ENCODE measurements at places on chromosomes 1 and 21.

DNA sequence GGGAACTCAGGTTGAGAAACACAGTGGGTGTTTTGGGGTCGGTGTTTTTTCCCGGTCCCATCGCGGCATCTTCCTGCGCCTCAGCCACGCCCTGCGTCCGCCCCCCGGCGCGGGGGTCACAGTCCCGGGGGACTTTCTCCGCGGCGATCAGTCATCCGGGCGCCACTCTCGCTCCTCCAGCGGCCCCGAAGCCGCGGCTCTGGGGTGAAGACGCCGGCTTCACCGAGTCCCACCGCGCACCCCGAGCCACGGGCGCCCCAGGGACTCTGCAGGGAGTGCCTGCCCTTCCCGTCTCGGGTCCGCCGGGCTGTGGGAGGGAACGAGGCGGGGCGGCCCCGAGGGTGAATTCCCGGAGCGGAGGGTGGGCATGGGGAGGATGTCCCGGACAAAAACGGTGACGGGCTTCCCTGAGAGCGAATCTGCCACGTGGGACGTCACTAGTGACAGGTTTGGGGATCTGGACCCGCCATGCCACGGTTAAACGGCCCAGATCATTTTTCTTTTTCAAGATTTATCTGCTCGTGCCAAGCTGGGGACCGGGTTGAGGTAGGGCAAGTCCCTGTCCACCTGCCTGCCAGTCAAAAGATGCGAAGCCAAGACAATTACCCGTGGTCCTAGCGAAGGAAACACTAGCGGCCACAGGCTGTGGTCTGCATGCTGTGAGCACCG, 717 bp upstream of the BATF3 start:
- DNase-seq = no peak

GRCh38 chr1:191582169-191582568, 576.1 kb upstream of the RGS18 start:
- no peak for DNase-seq

DNA sequence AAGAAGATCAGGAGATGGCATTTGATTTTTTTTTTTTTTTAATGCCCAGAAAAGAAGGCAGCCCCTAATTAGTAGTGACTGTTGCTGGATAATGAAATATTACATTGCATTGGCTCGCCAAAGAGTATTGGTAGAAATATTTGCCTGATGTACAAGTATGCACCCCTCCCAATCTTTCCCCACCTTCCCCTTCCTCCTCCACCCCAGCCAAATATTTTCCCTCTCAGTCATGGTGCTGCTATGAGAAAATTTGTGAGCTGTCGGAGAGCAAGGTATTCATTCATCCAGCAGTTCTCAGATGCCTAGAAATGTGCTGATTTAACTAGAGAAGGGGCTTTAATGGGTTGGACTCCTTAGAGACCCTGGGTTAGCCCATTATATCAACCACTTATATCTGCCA, 50.5 kb upstream of the IKBKE start:
- no peak for DNase-seq

DNA sequence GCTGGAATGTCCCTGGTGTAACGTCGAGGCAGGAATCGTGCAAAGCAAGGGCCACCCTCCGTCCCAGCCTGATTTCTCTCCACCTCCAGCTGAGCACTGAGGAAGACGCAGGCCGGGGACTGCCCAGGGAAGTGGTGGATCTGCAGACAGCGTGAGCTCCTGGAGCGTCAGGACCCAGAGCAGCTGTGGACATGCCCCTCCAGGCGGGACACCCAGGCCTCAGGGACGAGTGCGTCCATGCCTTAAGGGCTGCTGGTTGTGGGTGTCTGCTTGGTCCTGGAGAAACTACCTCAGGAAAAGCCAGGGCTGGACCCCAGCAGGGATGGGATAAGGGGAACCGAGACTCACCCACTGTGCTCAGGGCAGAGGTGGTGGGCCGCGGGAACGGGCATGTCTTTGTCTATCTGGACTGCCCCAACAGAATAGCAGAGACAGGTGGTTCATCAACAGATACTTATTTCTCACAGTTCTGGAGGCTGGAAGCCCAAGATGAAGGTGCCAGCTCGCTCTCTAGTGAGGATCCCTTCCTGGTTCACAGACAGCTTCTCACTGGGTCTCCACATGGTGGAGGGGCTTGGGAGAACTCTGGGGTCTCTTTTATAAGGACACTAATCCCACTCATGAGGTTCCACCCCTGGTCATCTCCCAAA, 5.8 kb upstream of the MMEL1 start:
- DNase-seq = no peak

DNA sequence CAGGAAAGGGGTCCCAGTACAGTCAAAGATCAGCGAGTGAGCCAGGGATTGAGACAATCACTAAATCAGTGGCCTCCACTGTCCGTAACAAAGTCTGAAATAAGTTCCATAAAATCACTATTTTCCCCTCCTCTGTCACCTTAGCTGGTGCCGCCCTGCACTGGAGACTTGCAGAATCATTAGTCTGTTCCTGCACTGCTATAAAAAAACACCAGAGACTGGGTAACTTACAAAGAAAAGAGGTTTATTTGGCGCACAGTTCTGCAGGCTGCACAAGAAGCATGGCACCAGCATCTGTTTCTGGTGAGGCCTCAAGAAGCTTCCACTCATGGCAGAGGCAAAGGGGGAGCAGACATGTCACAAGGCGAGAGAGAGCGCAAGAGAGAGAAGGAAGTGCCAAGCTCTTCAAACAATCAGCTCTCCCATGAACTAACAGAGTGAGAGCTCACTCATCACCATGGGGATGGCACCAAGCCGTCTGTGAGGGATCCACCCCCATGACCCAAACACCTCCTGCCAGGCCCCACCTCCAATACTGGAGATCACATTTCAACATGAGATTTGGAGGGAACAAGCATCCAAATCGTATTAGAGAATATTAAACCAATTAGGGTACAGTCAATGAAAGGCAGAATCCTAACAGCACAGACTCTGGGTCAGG, 129.8 kb upstream of the TIAM1 start:
- no peak for DNase-seq

DNA sequence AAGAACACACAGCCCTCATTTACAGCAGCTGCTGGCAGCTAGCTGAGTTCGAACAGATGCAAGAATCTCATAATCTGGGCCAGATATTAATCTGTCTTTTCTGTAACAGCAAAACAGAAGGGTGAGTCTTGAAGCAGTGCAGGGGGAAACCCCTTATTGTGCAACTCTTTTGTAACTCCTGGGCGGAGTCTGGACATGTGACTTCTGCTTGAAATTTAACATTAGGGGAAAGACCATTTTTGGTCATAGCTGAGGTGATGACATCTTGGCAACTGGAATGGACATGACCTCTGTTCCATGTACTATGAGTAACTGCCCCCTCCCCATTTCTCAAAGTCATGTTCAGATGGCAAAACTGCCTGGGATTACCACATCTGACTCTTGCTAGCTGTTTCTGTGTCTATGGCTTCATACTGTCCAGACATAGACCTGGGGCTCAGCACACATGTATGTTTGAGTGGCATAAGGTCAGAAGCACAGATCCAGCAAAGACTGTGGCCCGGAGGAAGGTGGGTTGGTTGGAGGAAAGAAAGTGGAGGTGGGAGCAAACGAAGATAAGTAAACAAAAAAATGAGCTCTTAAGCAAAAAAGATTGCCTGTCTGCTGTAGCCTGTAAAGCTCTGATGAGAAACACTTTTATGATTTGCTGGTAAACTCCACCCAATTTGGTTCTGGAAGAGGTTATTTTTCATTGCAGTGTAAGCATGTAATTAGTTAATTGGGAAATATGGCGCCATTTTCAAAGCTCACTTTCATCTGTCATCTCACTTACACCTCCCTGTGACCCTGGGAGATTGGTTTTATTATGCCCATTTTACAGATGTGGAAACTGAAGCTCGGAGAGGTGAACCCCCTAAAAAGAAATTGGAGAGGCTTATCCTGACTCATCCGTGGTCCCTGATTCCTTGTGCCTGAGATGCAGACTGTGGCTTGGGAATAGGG, 26.1 kb downstream of the ETS2 start:
- peak; percentile 4 for DNase-seq

DNA sequence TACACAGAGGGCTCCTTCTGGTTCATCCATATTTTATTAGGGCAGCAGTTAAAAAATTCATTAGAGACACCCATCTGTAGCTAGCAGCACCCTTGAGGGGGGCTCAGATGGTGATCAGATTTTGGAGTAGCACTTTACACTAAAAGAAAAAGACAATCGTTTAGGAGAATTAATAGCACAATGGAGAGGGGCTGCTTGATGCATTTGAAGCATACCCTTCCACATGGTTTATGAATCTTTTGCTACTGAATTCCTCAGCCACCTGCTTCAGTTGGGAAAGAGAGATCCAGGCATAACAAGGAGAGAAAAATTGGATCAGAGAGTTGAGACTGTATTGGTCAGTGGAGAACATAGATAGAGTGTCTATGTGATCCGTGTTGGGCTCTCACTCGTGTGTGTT, 54.4 kb downstream of the DISC1 start:
- DNase-seq = no peak

- DNase-seq = no peak
These were observed 11.8 kb downstream of the PCSK9 start for GRCh38 chr1:55051169-55051568.

- no peak for DNase-seq
These were observed 1.5 kb upstream of the SPATC1L start for GRCh38 chr21:46185716-46186115.

DNA sequence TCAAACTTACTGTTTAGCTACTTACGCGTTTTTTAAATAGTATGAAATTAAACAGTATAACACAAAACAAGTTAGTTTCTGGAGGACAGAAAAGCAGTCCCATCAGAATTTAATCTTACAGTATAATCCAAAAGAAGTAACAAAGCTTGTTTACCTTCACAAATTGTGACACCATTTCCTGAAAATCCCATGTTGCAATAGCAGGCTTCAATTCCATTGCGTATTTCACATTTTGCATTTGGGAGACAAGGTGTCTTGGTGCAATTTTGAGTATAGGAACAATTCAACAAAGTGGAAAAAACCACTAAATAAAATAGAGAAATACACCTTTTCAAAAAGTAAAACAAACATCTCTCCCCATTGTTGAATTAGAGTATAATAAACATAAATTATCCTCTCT, 1.6 kb downstream of the ADGRL4 start:
- DNase-seq = no peak

- no peak for DNase-seq
These were observed 50.8 kb downstream of the NUF2 start for GRCh38 chr1:163372576-163372975.

DNA sequence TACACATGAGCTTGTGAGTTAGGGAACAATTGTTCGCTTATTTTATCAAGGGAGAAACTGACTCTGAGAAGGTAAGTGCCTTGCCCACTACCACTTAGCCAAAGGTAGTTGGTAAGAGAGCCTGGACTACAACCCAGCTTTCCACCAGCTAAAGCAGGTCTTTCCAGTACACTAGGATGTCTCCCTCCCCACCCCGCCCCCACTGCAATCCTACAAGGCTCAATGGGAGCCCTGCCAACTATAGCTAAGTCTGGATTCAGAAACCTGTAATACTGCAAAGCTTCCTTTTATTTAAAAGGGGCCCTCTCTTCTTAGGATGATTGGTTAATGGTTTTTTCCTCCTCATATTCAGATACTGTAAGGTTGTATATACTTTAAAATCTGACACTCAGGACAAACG, 102.0 kb upstream of the C8B start:
- DNase-seq = no peak

GRCh38 chr1:5526822-5527551, 465.2 kb downstream of the NPHP4 start:
- no peak for DNase-seq

DNA sequence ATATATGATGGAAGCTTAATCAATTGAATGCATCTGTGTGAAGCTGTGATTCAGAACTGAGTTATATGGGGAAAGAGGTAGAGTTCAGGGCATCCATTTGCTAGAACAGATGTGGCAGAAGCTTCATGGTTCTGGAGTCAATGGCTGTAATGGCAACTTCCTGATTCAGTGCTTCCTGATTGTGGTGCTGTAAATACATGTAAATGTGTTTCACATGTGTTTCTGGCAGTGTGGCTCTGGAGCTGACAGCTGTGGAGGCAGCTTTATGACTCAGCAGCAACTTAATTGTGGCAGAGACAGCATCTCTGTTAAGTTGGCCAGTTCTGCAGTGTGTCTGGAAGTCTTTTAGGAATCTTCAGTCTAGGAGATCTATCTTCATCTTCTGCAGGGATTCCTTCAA, 226.6 kb upstream of the ZRANB2 start:
- no peak for DNase-seq

GRCh38 chr1:14820295-14821085, 222.0 kb downstream of the KAZN start:
- no peak for DNase-seq

GRCh38 chr1:84090447-84091245, 53.4 kb upstream of the PRKACB start:
- no peak for DNase-seq

GRCh38 chr1:233361876-233362275, 34.4 kb downstream of the MAP3K21 start:
- DNase-seq = no peak

GRCh38 chr21:15732290-15732995, 2.7 kb downstream of the USP25 start:
- DNase-seq = peak; percentile 5

DNA sequence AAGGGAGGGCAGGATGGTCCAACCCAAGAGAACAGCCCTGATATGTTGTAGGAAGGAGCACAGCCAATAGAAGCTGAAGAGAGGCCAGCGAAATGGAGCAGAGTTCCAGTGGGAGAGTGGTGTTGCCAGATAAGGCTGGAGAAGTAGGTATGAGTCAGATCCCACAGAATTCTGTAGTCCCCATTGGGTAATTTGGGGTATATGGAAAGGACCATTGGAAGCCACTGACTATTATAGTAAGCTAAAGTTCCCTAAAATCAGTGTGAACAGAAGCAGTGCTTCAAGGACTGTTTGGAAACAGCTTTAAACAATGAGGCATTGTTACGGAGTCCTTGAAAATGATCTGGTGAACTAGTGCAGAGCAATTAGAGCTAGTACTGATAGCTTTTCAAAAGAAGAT, 63.0 kb downstream of the DISP1 start:
- DNase-seq = no peak

DNA sequence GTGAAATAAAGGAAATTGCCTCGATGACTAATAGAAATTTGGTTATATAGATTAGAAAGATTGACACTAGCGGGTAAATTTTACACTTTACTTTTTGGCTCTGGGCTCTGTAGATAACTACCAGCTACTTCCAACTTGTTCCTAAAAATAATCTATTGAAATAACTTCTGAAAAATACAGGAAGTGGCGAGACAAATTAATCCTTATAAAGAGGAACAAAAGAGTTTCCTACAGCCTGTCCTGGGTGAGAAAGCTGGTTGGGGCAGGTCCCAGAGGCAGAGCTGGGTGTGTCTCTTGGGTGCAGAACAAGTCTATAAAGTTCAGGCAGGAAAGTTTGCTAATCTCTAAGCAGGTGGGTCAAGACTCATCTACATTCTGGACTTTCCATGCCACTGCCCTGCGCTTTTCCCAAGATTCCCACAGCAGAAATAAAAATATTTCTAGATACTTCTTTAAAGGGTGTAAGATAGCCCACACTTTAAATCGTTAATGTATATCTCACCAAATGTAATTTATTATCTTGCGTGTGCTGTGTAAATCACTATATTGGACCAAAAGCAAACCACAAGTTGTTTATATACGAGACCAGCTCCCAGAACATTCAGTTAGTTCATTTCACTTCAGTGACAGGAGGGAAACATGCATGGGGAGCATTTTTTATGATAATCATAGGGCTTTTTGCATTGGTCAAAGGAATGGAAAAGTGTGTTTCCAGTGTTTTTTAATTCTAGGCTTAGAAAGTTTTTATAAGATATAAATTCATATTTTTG, 70.1 kb upstream of the NRIP1 start:
- DNase-seq = no peak

- DNase-seq = no peak
These were observed 48.3 kb upstream of the LBR start for GRCh38 chr1:225476100-225476511.

- DNase-seq = no peak
These were observed 362.7 kb downstream of the SIPA1L2 start for GRCh38 chr1:232267092-232267836.

Data from activated CD4-positive, CD25-positive, alpha-beta regulatory T cell treated with anti-CD3 and anti-CD28 coated beads, Interleukin-2, amount 50 U/mL, for 16 hours (primary cell).